ENCODE measurements at places on chromosomes 2 and 18.

DNA sequence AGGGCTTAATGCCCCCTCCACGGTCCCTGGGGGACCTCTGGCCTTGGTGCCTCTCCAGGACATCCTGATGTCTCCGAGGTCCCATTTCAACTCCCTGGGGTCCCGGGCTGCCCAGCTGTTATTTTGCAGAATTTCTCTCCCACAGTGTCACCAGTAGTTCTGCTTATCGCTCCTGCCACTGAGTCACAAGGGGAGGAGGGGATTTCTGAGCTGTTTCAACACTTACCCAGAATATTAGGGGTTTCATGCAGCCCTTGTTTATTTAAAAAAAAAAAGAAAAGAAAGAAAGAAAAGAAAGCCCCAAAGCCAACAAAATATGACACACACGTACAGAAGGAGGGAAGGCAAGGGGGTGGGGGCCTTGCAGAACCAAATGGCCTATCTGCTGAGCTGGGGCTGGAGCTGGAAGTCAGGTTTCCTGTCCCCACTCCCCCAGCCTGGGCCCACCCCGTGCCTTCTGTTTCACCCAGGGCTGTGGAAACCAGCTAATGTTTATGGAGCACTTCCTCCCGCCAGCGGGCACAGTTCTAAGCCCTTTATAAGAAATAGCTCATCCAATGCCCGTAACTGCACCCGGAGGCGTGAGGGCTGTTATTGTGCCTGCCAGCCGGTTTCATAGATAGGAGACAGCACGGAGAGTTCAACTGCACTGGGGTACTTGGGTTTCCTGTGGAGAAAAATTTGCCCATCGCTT is 8.4 kb upstream of the ARID5A start:
- ATAC-seq, result peak; percentile 64

DNA sequence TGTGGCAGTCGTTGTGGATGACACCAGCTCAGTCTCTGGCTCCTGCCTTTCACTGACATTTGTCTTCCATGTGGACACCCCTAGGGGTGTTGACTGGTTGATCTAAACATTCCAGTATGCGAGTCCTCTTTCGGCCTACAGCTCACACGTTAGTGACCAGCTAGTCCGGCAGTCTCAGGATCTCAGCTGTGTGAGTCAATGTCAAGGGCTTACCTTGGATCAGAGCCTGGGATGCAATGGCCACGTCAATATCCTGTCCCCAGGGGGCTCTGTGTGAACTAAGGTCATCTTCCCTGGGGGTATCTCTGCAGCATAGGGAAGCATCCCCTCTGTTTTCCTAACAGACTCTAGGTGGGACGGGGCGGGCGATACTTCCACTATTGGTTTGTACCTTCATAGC is 35.1 kb upstream of the YWHAQ start:
- no peak for ATAC-seq

GRCh38 chr2:63055226-63056106 is 4.8 kb downstream of the OTX1 start:
- ATAC-seq, result no peak

- ATAC-seq, result no peak
Observed at GRCh38 chr2:225400546-225401400, 1.3 kb downstream of the NYAP2 start.

DNA sequence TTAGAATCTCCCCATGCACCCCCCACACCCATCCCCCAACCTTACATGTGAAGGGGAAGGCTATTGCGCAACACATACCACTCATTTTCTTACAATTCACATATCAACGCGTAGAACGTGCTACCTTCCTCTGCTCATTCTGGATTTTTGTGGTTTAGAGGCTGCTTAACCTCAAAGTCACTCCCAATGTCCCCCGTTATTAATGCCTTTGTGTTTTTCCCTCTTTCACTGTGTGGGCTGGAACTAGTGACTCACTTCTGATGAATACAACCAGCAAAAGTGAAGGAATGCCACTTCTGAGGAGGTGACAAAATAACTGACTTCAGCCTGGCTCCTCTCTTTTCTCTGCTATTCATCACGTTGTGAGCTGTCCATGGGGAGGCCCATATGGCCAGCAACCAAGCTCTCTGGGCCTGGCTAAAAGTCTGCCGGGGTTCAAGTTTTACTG is 342.5 kb upstream of the NXPH2 start:
- ATAC-seq, result no peak
